ENCODE measurements at places on chromosomes 11 and 22.

GRCh38 chr11:102534261-102534872 lies 3.8 kb upstream of the MMP7 start:
- DNase-seq: no peak

DNA sequence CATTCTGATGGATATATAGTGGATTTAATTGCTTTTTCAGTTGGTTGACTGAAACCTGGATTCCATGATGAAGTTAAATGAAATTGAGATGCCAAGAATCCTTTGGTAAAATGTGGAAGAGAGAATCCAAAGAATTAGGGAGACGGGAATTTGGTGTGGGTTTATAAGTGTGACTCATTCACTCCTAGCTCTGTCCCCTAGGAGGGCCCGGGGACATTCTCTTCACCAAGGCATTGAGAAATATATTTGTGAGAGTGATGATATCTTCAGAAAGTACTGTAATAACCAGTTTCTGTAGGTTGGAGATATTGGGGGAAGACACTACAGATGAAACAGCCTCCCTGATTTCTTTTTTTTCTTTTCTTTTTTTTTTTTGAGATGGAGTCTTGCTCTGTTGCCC lies 13.6 kb upstream of the PHOX2A start:
- no peak for DNase-seq

GRCh38 chr11:27513389-27513788 lies 6.8 kb upstream of the LIN7C start:
- DNase-seq: no peak

DNA sequence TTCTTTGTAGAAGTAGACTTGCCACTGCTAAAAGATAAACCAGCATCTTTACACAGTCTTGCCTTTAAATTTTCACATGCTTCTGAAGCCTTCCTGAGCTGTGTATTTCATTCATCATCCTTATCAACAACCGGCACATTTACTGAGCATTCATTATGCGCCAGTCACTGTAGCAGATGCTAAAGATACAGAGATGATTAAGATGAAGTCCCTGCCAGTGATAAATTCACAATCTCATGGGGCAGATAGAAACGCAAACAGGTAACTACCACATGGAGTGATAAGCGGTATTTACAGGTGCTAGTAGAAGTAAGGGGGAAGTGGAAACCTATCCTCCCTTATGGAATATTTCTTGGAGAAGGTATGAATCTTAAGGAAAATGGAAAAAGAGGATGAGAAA lies 67.2 kb downstream of the PRCP start:
- no peak for DNase-seq

GRCh38 chr11:125743681-125744080 lies 2.4 kb upstream of the PATE1 start:
- no peak for DNase-seq

- DNase-seq: no peak
Measured at GRCh38 chr22:29218758-29219408, 13.2 kb downstream of the EMID1 start.

DNA sequence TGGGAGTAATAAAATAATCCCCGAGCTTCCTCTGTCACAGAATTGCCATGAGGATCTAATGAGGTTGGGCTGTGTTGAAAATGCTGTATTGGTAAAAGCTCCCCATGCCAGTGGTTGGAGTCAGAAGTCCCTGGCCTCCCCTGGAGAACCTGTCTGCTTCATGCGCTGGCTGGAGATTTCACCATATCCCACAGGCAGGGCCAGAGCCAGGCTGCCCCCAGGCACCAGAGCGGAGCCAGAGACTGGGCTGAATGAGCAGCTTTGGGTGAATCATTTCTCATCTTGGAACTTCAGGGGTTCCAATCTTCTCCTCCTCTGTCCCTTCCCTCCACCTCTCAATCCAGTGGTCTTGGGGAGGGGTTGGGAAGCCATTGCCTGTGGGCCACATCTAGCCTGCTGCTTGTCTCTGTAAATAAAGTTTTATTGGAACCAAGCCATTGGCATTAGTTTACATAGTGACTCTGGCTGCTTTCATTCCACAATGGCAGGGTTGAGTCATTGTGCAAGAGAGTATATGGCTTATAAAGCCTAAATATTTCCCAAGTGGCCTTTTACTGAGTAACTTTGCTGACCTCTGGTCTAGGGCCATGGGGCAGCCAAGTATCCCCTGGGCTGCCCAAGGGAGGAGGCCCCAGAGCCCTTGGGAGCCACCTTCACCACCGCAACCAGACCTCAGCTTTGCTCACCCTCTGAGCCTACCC lies 35.2 kb downstream of the LRRC10B start:
- DNase-seq: no peak

- no peak for DNase-seq
Measured at GRCh38 chr11:70577258-70577603, 178.9 kb downstream of the CTTN start.

DNA sequence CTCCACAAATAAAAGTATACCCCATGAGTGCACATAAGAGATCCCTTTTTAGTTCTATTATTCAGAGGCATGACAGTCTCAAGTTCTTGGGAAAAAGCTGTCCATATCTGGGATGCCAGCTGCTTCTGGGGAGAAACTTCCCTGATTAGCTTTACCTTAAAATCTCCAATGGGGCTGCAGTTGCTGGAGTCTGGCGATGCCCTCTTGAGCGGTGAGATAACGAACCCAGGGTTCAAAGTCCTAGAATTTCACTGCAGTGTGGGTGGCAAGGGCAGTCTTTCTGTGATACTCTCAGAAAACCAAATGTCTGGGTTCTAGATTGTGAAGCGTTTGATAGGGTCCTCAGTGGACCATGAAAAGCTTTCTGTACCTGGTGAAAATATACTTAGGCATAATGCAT lies 7.4 kb upstream of the PRR33 start:
- no peak for DNase-seq

GRCh38 chr22:33459137-33459536 lies 401.0 kb upstream of the SYN3 start:
- no peak for DNase-seq

- no peak for DNase-seq
Measured at GRCh38 chr22:26783885-26784284, 126.5 kb downstream of the MIAT start.

DNA sequence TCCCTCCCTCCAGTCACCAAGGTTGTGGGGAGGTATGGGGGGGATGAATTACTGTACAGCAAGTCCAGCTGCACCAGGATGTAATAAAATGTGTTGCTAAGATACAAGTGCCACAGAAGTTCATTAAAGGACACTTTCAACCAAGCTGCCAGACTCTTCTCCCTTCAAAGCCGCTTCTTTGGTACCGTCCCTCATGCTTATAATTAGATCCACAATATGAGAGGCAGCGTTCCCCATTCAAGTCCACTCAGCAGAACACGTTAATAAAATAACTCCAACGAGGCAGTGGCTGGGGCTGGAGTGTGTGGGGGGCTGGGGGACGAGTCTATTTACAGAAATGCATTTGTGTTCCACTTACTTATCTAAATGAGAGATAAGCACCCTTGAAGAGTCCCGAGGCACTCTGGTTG lies 14.7 kb downstream of the PHF21B start:
- DNase-seq: no peak

GRCh38 chr11:98766903-98767302 lies 253.8 kb upstream of the CNTN5 start:
- no peak for DNase-seq

DNA sequence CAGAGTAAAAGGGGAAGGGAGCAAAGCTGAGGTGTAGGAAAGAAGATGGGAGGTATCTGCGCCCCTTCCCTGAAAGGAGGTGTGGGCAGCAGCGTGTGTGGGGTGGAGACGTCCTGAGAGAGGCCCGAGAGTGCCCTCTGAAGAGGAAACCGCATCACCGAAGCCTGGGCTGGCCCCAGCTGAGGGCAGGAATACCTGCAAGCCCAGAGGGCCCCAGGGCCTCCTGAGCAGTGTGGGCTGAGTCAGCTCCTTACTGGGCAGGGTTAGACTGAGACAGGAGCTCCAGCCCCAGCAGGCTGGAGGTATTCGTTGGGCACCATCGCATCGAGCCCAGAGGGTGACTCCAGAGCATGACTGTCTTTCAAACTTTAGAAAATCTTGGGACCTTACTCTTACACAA lies 534.0 kb upstream of the B3GAT1 start:
- no peak for DNase-seq

GRCh38 chr11:10414659-10415058 lies 40.4 kb upstream of the AMPD3 start:
- DNase-seq: peak; percentile 9

GRCh38 chr11:128342511-128343134 lies 244.7 kb downstream of the ETS1 start:
- DNase-seq: peak; percentile 67

DNA sequence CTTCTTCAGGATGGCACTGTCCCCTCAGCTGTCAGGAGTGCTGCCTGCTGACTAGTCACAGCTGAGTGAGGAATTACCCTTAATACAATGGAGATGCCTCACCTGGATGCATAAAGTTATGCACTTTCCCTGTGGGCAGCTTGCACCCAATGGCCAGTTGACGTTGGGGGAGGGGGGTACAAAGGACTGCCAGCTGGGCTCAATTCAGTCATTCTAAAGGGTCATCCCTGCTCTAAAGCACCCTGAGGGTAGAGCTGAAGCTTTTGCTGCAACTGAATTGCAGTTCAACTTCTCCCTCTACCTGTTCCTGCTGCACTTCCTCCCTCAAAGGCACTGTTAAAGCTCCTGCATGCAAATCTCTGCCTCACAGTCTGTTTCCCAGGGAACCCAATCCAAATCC lies 147.8 kb upstream of the SESN3 start:
- no peak for DNase-seq

GRCh38 chr22:43470941-43471585 lies 59.2 kb downstream of the MPPED1 start:
- DNase-seq: no peak

DNA sequence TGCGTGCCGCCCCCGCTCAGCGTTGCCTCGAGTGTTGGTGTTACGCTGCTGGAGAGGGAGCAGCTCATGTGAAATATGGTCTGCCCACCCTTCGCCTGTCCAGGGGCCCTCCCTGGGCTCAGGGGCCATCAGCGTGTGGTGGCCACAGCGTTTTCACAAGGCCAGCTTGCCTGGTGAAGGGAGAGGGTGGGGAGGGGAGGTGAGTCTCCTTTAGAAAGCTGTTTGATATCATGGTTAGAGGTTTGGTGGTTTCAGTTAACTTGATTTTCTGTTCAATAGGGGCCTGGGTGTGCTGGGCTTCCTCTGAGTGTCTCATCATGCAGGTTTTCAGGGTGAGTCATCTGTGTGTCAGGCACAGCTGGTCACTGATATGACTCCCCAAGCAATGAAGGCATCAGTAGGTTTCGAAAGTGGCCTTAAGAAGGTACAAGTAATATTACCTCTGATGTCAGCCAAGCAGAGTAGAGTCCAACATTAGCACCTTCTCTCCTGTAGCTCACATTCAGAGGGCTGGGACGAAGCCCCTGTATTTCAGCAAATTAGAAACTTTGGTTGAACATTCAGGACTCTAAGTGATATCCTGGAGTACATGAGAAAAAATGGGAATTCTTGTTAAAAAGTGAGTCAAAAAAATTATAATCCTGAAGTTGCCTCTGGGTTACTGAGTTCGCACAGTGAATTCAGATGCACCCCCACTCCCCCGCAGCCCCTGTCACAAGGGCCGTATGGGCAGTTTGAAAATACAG lies 172.5 kb downstream of the TBC1D22A start:
- DNase-seq: peak; percentile 31

GRCh38 chr22:28222976-28223745 lies 304.1 kb upstream of the PITPNB start:
- DNase-seq: no peak

DNA sequence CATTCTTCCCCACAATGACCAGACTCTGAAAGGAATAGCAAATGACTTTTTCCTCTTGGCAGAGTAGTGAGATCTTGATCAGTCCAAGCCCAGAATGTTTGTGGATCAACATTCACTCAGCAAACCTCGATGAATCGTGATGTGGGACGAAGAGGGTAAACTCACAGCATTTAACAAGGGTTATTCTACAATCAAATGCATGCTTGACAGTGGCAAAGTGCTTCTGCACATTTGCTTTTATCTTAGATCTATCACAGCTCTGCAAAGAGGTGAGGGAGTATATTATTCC lies 31.8 kb downstream of the TMPRSS5 start:
- no peak for DNase-seq

DNA sequence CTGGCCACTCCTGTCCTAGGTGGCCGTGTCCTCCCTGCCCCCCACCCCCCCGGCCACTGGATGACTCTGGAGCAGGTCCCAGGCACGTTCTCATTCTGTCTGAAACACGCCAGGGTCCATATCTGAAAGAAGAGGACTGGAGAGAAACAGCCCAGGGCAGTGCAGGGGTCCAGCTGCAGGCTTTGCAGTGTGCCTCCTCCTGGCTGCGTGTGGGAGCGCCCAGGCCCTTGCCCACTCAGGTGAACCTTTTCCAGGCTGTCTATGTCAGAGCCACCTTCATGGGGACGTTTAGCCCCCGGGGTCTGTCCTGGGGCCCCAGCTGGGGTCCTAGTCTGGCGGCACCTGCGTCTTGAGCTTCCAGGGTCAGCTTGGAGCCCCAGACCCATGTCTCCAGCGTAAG lies 15.6 kb downstream of the GRAMD4 start:
- DNase-seq: no peak

DNA sequence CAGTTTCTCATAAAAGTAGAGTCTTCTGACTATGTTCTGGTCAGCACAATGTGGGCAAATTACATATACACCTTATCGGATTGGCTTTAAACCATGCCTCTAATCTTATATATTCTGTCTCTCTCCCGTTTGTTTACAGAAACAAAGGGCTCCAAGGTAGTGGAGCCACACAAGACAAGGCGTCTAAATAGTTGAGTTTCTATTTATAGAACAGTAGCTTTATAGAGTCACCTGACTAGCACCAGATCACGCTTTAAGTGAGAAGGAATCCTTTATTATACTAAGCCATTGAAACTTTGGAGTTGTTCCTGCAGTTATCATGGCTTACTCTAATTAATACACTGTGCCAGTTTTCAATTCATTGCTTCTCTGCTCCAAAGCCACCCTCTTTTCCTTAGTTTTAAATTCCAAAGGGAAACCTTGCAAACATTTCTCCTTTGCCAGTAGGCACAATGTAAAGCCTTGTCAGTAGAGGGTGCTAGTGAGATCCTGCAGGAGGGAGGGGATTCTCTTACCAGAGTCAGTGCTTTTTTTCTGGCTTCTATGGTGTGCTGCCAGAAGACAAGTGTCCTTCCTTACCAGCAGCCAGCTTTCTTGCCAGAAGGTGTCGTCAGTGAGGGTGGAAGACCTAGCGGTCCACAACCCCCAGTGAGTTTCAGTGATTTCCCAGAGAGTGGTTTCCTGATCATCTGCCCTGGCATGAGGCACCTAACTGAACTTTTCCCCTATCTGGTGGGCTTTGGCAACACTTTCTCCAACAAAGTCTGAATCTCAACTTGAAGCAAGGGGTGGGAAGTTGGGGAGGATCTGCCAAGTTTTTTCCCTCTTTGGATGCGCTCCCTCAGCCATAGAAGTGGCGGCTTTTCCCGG lies 71.7 kb downstream of the RAB38 start:
- DNase-seq: peak; percentile 30

Measured in GM06990 (cell line).